ENCODE measurements at places on chromosomes 2 and 18. TPM values are rescaled to one million over a fixed set of nuclear protein-coding genes. Genes with fewer than 3 reads are reported as not detected.
A peak's percentile ranks its signal among the peaks of the same experiment; 100 is the strongest.

HTR2B gene
- 0.77 TPM for total RNA-seq

- DNase-seq, result no peak
Measured at GRCh38 chr2:212359425-212360067, 179.1 kb downstream of the ERBB4 start.

- DNase-seq, result no peak
Measured at GRCh38 chr2:35501076-35501475, 854.5 kb upstream of the CRIM1 start.

PHOSPHO2 gene
- total RNA-seq, result 3.1 TPM

DNA sequence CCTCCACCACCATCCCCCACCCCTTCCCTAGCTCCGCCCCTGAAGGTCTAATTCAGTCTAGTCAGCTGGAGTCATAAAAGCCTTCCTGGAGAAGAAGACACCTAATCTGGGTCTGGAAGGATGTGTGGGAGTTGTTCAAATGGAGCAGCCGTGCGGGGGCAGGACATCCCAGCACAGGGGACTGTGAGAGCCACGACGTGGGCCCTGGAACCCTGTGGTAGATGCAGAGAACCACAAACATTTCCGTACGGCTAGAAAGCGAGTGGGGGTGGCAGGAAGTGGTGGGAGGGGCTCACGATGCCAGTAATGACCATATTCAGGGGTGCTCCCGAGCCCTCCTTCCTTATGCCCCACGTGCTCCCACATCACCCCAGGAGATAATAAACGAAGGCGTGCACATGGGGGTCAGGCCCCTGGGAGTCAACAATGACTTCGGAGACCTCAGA is 20.9 kb upstream of the COL6A3 start:
- no peak for DNase-seq

DNA sequence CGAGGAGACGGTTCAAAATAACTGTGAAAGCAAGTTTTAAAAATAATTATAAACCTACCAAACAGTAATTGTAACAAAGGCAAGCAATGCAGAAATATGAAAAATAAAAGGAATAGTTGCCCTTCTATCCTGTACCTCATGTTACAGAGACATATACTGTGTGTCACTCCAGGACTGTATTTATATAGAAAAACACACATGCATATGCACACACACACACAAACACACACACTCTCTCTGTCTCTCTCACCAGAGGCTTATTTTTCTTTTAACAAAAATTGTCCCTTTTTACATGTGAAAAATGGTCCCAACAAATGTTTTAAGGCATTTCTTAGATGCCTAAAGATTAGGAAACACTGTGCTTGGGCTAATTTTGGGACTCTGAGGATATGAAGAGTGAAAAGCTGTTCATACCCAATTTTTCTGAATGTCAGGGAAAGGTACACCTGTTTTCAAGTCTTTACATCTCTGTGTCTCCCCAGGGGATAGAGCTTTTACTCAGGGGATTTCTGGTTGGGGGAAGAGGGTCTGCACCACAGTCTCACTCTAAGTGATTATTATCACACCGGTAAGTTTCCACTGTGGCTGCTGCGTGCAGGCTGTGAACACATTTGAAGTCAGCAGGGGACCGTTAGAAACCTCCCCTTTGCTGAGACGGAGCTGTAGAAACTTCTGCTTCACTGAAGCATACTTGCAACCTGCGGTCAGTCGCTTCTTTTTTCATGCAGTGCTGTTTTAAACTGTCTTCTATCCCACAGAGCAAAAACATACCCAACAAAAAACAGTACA is 51.4 kb upstream of the SPAG16 start:
- no peak for DNase-seq

GRCh38 chr18:62436636-62437234 is 86.1 kb upstream of the ZCCHC2 start:
- DNase-seq, result peak; percentile 74

ACTR3 gene
- 146 TPM for total RNA-seq

MRPL44 gene
- total RNA-seq, result 34.0 TPM

DNA sequence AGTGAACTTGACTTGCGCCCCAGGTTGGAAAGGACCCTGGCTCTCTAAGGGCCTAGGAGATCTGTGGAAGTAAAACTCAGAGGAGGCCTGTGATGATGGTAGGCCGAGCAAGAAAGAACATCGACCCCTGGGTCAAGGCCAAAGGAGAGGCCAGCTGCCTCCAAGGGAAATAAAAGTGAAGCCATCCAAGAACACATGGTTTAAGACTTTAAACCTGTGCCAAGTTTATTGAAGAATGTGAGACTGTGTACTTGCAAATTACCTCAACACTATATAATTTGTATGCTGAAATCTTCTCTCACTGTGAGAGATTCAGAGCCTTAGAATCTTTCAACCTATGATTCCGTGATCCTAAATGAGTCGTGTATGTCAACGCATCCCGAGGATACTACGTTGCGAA is 40.7 kb upstream of the COBLL1 start:
- DNase-seq, result no peak

MC5R gene
- not detected for total RNA-seq

DNA sequence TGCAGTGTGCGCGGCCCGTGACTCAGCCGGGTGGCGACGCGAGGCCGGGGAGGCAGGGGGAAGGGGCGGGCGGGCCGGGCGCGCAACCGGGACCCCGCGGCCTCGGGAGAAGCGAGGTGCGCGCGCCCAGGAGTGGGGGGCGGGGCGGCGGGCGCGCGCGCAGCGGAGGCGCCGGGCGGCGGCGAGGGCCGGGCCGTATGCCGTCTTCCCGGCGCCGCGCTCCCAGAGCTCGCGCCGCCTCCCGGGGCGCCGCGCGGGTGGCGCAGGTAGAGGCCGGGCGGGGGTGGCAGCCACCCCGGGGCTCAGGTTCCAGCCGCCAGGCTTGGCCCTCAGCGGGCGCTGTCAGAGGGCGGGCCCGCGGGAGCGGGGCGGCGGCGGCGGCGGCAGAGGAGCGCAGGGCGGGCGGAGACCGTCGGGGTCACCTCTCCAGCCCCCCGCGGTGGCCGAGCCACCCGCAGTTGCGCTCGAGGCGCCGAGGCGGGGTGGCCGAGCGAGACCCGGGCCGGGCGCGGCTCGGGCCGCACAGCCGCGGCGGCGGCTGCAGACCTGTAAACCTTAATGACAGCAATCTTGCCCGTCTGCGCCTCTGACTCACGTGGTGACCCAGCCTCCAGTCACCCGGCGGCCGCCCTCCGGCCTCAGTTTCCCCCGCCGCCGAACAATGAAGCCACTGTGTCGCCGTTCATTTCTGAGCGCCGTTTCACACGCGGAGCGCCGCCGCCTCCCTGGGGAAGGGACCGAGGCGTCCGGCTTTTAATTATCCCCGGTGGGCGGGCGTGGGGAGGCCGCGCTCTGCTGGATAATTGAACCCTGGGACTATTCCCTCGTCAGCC is 25.3 kb upstream of the SMAD7 start:
- DNase-seq, result peak; percentile 72

- DNase-seq, result no peak
Measured at GRCh38 chr2:233241803-233242202, 9.7 kb upstream of the ATG16L1 start.

IAH1 gene
- 78.0 TPM for total RNA-seq

SLC9A4 gene
- total RNA-seq, result not detected

- no peak for DNase-seq
Measured at GRCh38 chr18:24421831-24422230, 4.6 kb upstream of the IMPACT start.

SP140L gene
- 2.5 TPM for total RNA-seq

DNA sequence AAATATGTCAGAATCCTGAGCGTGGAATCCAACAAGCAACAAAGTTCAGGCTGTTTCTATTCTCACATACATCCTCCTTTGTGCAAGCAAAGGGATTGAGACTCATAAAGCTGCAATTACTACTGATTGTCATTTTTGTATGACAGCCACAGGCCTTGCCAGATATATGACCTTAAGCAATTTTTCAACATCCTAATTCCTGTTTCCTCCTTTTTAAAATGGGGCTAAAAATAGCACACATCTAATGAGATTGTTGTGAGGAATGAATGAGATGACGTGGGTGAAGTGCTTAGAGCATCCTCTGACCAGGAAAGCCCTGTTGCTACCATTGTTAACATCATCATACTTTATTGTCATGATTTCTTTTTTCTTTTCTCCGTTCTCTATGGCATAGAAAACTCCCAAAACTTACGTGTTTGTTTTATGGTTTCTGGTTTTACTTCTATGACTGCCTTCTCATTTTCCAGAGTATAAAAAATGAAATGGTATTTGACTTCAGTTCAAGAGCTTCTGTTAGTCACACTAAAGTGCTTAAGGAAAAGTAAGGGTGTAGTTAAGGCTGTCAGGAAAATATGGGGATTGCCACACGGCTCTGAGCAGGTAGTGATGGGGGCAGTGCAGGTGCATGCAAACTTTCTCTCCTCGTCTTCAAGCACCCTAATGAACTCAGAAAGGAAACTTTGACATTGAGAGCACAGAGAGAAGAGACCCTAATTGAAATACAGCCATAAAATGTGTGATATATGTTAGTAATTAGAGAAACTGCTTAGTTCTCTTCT is 590.6 kb upstream of the NETO1 start:
- DNase-seq, result no peak

OLA1 gene
- 80.3 TPM for total RNA-seq

- peak; percentile 53 for DNase-seq
Measured at GRCh38 chr18:63949068-63949737, at the start of gene HMSD. HMSD (plus strand) TSS chr18:63949301; CDS start chr18:63953456, 4,155 bp downstream.

- DNase-seq, result no peak
Measured at GRCh38 chr2:36976065-36976464, 9.7 kb upstream of the STRN start.

DNA sequence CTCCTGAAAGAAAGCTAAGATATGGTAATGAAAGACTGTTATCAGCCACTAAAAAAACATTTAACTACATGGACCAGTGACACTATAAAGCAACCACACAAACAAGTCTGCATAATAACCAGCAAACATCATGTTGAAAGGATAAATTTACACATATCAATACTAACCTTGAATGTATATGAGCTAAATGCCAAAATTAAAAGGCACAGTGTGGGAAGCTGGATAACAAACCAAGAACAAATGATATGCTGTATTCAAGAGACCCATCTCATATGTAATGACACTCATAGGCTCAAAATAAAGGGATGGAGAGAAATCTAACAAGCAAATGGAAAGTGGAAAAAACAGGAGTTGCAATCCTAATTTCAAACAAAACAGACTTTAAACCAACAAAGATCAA is 213.1 kb upstream of the CDH2 start:
- no peak for DNase-seq

- DNase-seq, result no peak
Measured at GRCh38 chr2:71166812-71167211, 36.4 kb downstream of the MPHOSPH10 start.

ATP6V1C2 gene
- total RNA-seq, result 2.1 TPM

- DNase-seq, result no peak
Measured at GRCh38 chr2:104572834-104573233, 281.1 kb upstream of the POU3F3 start.

- DNase-seq, result no peak
Measured at GRCh38 chr2:138564586-138565229, 63.1 kb downstream of the SPOPL start.

DNA sequence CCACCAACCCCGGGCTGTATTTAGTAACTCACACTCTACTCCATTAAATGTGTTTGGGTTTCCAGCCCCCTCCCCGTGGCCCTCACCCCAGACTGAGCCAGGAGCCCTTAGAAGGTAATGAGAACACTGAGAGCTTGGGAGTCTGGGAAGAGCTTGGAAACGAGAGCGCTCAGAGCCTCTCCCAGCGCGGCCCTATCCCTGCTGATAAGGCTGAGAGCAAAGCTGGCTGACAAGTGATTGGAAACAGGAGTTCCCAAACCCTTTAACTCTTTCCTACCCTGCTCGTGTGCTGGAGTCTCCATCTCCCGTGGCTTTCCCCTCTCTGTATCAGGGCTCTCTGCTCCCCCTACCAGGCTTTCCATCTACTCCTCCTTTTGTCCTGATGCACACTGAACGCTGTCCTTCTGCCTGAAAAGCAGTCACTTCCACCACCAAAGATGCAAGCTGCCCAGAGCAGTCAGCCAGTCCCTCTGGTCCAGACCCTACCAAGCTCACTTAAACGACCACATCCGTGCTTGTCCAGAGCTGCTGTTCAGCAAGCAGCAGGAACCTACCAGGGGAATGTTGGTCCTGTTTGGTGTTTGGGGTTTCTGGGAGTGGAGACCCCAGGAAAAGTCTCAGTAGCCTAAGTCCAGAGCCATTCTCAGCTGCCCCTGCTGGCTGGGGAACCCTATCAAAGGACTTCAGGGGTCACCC is 100.0 kb upstream of the PKDCC start:
- DNase-seq, result peak; percentile 79

DNA sequence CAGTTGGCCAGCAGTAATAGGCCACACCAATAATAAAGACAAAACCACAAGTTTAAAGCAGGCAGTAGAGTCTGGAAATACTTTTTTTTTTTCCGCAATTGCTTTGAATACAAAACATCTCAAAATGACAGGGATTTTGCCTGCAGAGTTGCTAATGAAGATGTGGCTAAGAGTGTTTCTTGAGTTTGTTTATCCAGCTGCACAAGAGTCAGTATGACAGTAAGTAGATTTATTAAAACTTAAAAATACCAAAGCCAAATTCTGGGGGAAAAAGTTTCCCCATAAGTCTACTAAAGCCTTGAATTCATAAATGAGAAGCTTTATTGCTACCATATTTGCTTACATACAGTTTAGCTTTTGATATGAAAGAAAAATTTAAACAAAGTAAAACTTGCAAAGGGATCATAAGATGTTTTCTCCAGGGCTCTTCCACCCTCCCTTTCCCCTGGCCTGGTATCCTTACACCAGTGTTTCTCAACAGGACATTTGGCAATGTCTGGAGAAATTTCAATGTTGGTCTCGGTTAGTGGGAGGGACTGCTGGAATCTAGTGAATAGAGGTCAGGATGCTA is 3.9 kb upstream of the DSEL start:
- no peak for DNase-seq

GRCh38 chr18:40882468-40882867 is 1072.6 kb upstream of the PIK3C3 start:
- DNase-seq, result no peak

- peak; percentile 33 for DNase-seq
Measured at GRCh38 chr2:134083548-134083947, 170.3 kb upstream of the MGAT5 start.

MDH1B gene
- 2.0 TPM for total RNA-seq

LIMS3 gene
- total RNA-seq, result 2.4 TPM

KIF5C gene
- total RNA-seq, result 0.29 TPM

DNA sequence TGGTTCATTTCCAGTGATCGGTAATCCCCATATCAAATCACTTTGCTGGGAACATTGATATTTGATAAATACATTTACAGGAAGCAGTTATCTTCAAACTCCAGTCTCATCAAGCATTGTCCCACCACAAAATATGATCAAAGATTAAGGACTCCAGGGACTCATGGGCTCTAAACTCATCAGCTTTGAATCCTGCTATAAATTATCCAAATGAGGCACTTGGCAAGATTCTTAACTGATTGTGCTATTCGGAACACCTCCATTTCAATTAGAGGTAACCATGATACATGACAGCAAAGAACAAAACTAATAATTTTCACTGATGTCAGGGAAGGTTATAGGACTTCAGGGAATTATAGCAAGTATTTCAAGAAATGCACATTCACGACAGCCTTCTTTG is 1088.1 kb upstream of the PIK3C3 start:
- DNase-seq, result no peak

- no peak for DNase-seq
Measured at GRCh38 chr2:208129744-208130711, at the start of gene CRYGC. CRYGC (minus strand) TSS chr2:208129828; CDS start chr2:208129792, 36 bp downstream.
